Ureter (tissue), 1 donor: ENCODE measurements at places on chromosomes 3 and 15. TPM values are rescaled to one million over a fixed set of nuclear protein-coding genes. Genes with fewer than 3 reads are reported as not detected.

DNA sequence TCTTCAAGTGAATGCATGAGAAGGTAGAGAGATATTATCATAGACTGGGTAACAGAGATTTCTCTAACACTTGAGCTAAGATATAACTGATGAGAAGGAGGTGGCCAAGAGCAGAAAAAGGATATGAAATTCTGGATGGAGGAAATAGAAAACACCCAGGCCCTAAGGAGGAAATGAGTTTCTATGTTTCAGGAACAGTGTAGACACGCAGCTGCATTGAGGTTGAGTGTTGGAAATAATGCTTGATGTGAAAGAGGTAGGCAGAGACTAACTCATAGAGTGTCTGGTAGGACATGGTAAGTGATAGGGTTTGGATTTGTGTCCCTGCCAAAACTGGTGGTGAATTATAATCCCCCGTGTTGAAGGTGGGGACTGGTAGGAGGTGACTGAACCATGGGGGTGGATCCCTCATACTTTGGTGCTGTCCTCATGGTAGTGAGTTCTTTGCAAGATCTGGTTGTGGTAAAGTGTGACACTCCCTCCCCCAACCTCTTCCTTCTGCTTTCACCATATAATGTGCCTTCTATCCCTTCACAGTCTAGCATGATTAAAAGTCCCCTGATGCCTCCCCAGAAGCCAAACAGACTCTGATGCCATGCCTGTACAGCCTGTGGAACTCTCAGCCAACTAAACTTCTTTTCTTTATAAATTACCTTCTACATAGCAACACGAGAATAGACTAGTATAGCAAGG lies 787.3 kb downstream of the EDEM1 start:
- no peak for DNase-seq

DNA sequence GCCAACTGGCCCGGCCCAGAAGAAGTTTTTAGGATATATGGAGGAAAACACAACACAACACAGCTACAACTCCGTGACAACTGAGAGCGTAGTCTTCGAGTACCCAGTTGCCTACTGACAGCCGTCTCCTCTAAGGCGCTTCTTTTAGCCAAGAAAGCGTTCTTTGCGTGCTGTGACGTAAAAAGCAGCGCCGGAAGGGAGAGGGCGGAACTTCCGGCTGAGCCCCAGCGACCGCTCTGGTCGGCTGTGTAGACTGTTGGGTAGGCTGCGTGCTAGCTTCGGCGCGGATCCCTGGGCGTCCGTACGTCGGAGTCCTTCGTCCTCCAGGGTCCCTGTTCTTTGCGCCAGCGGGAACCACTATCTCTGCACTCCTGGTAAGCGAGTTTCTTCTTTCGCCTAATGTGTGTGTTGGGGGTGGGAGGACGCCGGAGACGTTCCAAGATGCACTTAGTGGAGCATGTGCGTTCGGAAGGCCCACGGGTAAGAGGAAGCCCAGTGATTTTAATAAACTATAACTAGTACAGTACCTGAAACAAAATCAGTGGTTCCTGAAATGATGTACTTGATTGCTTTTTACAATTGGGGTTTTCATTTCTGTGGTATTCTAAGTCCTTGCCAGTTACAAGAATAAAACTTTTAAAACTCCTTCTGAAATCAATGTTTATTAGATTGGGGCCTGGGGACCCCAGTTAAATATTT lies at the start of gene TRMT10C:
Gene TRMT10C (plus strand): TSS at position 239 of the 699 bp plus-strand sequence. CDS start 2,914 bp downstream, outside the sequence.
- peak; percentile 93 for DNase-seq

- DNase-seq, result no peak
Observed at GRCh38 chr15:27550635-27551034, 548.5 kb downstream of the OCA2 start.

- DNase-seq, result no peak
Observed at GRCh38 chr15:63528138-63528659, 23.8 kb downstream of the USP3 start.

DNA sequence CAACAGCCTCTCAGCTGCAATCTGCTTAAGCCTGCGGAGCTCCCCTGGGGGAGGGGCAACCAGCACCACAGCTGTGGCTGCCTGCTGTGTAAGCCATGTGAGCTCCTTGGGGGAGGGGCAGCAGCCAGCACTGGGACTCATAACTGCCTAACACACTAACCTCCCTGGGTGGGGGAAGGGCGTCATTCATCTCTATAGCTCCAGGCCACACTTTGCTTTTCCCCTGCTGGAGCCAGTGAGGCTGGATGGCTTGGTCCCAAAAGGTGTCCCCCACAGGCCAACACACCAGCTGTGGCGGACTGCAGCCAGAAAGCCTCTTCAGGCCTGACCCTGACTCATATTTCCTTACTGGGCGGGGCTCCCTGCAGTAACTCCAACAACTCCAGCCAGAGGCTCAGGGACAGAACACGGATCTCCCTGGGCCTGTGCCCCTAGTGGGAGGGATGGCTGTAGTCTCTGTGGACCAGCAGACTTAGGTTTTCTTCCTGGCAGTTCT lies 129.8 kb downstream of the PPM1L start:
- DNase-seq, result peak; percentile 43

DNA sequence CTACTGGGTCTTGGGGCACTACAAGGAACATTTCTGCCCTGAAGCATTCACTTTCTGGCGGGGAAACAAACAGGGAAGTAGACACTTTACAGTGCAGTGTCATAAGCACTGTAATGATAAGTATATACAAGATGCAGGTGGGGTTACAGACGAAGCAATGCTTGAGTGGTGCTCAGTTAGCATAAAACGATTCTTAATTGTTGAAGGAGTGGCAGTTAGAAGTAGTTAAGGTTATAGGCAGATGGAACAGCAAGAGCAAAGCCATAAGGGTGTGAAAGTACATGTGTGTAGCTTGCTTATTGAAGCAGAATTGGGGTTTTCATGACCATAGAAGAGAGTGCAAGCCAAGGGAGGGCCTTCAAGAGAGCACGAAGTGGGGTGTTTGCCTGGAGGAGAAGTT lies 46.2 kb downstream of the SLC25A26 start:
- no peak for DNase-seq

DNA sequence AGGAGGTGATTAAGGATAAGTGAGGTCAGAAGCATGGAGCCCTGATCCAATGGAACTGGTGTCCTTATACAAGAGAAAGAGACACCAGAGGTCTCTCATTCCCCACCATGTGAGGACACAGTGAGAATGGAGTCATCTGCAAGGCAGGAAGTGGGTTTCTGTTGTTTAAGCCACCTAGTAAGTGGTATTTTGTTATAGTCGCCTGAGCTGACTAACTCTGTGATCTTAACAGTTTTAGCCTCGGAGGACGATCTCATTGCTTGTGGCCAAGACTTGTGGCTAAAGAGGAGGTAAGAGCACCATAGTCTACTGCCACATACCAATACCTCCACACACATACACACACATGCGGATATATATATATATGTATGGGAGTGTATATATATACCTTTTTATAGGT lies 73.8 kb downstream of the MCTP2 start:
- DNase-seq, result no peak

FEZF2 gene
- not detected for total RNA-seq

MST1R gene
- 39.2 TPM for total RNA-seq

- DNase-seq, result no peak
Observed at GRCh38 chr3:37255990-37256308, 81.6 kb upstream of the LRRFIP2 start.

DNA sequence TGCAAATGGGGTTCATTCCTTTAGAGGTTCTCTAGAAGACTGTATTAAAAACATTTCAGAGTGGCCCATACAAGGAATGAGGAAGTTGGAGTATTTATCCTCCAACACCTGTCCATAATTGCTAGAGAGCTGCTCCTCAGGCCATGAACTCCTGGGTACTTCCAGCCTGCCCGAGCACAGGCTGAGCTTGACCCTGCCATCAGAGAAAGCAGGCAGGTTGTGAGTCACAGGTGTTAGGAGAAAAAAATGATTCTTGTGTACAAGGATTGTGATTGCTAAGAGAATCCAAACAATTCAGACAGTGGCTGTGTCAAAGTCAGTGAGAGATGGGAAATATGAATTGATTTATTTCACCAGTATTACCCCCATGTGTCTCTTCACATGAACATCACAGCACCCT lies 156.8 kb upstream of the GADL1 start:
- no peak for DNase-seq

DNA sequence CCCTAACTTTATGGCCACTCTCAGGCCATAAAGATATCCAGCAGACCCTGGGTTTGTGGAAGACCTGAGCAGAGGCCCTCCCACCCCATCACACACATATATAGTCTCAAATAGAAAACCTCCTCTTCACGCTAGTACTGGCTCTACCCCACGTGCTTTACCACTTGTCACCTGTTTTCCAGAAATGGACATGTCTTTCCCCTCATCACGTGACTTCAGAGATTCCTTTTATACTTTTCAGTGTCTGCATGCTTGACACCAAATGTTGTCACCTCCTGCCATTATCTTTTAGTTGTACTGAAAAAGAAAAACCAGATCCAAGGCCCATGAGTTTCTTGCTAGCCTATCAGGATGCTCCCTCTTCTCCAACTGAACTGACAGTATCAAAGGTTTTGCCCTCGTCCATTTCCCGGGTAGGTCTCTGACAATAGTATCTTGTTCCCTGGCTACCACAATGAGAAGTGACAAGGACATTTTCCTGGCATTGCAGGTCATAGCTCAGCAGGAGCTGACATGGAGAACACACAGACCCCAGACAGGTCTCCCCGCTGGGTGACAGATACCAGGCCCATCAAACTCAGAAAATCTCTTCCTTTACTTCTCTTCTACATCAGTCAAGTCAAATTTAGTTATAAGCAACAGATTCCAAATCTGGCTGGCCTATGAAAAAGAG lies 650.0 kb upstream of the CFAP20DC start:
- no peak for DNase-seq

DNA sequence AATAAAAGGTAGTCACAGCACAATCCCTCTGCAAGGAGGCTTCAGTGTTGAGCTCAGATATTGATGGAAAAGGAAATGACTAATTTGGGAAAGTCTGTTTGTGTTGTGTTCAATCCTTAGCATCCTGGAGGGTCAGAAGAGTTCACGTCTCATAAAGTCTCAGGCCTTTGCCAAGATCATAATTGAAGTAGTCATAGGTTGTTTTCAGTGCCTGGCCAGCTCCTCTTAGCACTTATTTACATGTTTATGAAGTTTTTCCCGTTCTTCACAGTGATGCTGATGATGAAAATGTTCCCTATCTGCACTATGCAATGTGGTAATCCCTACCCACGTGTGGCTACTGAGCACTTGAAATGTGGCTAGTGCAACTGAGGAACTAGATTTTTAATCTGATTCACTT lies 61.6 kb upstream of the TGFBR2 start:
- DNase-seq, result no peak

GRCh38 chr15:30073915-30074314 lies 8.8 kb upstream of the GOLGA8J start:
- DNase-seq, result no peak
